ENCODE measurements at places on chromosomes 2 and 18. TPM values are rescaled to one million over a fixed set of nuclear protein-coding genes. Genes with fewer than 3 reads are reported as not detected.

MBD2 gene
- 29.1 TPM for total RNA-seq

CNTNAP5 gene
- not detected for total RNA-seq

ASPRV1 gene
- 0.33 TPM for total RNA-seq

PTPN18 gene
- 19.6 TPM for total RNA-seq

RND3 gene
- 413 TPM for total RNA-seq

AOX1 gene
- total RNA-seq, result 38.1 TPM

PTPRN gene
- total RNA-seq, result 3.6 TPM

NETO1 gene
- 0.17 TPM for total RNA-seq

SNRNP27 gene
- 35.1 TPM for total RNA-seq

CIB4 gene
- total RNA-seq, result not detected

RAB27B gene
- total RNA-seq, result 2.0 TPM

ERFE gene
- total RNA-seq, result 4.2 TPM

LCT gene
- under 0.01 TPM for total RNA-seq

CBLN2 gene
- not detected for total RNA-seq

TRIM43 gene
- not detected for total RNA-seq

STARD6 gene
- not detected for total RNA-seq

RNMT gene
- total RNA-seq, result 31.6 TPM

NR4A2 gene
- total RNA-seq, result 0.33 TPM

C1QL2 gene
- not detected for total RNA-seq

CGREF1 gene
- 3.6 TPM for total RNA-seq

SIX3 gene
- total RNA-seq, result not detected

TMEM214 gene
- total RNA-seq, result 38.5 TPM

KIAA2012 gene
- 0.17 TPM for total RNA-seq

CNDP1 gene
- total RNA-seq, result not detected

G6PC2 gene
- not detected for total RNA-seq

SERPINB2 gene
- 6.5 TPM for total RNA-seq

RAB6C gene
- total RNA-seq, result not detected

DNPEP gene
- total RNA-seq, result 90.3 TPM

TANK gene
- total RNA-seq, result 73.2 TPM

MPP4 gene
- total RNA-seq, result 0.99 TPM

UBE2F gene
- total RNA-seq, result 59.3 TPM

RFTN2 gene
- 3.6 TPM for total RNA-seq

NOSTRIN gene
- total RNA-seq, result 0.33 TPM

UPP2 gene
- not detected for total RNA-seq

ASXL2 gene
- 8.4 TPM for total RNA-seq

ITM2C gene
- 63.4 TPM for total RNA-seq

C2orf15 gene
- total RNA-seq, result not detected

INPP5D gene
- 0.15 TPM for total RNA-seq

UGT1A4 gene
- not detected for total RNA-seq

LRP1B gene
- not detected for total RNA-seq

MREG gene
- total RNA-seq, result 6.5 TPM

LIPG gene
- total RNA-seq, result 0.83 TPM

ALKAL2 gene
- not detected for total RNA-seq

RSAD2 gene
- total RNA-seq, result 0.50 TPM

RAD51AP2 gene
- total RNA-seq, result not detected

KCNS3 gene
- 1.0 TPM for total RNA-seq

C2orf72 gene
- total RNA-seq, result 0.17 TPM

DCDC2C gene
- total RNA-seq, result not detected

ZNF385B gene
- total RNA-seq, result not detected

PLGLB1 gene
- total RNA-seq, result 1.5 TPM

IRS1 gene
- total RNA-seq, result 33.5 TPM

VWC2L gene
- total RNA-seq, result not detected

B4GALT6 gene
- 6.0 TPM for total RNA-seq

COLEC11 gene
- total RNA-seq, result not detected

SNORC gene
- total RNA-seq, result 0.29 TPM

BAZ2B gene
- total RNA-seq, result 28.9 TPM

PROKR1 gene
- total RNA-seq, result not detected

TMEM131 gene
- total RNA-seq, result 36.4 TPM

All from smooth muscle cell of trachea (primary cell).